ENCODE measurements at places on chromosomes 16 and 17.

DNA sequence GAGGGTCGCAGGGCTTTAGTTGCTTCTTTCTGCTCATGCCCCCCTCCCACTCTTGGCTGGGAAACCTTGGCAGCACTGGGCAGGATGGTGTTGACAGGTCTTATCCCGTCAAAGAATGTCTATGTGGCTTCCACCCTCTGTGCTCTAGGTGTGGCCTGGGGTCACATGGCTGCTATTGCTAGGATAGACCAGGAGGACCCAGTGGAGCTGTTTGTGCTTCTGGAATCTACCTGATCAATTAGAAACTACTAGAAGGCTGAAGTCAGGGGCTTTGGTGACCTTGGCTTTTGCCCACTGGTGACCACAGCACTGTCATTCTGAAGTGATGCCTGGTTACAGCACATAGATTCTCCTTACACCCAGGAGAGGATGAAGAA is 105.8 kb downstream of the CMIP start:
- no peak for DNase-seq

DNA sequence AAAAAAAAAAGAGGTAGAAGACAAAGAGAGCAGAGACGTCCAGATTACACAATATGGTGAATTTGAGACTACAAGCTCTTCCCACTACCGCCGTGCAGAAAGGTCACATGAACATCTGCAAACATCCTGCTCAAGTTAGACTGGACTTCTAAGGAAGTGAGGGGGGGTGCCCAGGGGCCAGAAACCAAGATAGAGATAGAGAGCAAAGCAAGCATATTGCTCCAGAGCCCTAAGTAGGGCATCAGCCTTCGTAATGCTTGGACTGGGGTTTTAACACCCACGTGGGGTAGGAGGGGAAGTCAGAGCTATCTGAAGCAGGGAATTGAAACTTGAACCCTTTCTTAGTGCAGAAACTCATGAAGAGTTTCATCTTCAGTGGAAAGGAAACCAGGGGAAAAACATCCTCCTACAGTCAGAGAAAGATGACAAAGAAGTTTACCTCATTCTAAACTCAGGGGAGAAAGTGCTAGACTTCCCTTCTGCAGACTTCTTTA is 8.7 kb downstream of the CLEC19A start:
- DNase-seq: peak; percentile 59

DNA sequence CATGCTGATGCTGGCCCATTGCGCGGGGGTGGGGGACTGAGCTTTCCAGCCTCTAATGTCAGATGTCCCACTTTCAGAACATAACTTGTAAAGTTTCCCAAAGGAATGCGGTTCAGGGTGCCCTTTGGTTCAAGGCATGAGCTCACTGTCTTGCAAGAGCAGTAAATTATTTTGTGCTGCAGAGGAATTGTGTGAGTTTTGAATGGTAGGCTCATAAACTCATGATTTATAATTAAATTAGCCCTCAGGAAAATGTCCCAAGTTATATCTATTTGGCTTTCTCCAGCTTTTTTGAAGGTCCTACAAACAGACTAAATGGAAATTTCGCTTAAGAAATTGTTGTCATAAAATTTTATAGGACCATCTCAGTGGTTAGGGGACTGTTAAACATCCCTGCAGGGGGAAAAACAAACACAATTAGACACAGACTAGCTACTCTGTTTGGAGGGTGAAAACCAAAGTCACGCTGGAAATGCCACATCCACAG is 321.8 kb downstream of the HS3ST3B1 start:
- DNase-seq: no peak

DNA sequence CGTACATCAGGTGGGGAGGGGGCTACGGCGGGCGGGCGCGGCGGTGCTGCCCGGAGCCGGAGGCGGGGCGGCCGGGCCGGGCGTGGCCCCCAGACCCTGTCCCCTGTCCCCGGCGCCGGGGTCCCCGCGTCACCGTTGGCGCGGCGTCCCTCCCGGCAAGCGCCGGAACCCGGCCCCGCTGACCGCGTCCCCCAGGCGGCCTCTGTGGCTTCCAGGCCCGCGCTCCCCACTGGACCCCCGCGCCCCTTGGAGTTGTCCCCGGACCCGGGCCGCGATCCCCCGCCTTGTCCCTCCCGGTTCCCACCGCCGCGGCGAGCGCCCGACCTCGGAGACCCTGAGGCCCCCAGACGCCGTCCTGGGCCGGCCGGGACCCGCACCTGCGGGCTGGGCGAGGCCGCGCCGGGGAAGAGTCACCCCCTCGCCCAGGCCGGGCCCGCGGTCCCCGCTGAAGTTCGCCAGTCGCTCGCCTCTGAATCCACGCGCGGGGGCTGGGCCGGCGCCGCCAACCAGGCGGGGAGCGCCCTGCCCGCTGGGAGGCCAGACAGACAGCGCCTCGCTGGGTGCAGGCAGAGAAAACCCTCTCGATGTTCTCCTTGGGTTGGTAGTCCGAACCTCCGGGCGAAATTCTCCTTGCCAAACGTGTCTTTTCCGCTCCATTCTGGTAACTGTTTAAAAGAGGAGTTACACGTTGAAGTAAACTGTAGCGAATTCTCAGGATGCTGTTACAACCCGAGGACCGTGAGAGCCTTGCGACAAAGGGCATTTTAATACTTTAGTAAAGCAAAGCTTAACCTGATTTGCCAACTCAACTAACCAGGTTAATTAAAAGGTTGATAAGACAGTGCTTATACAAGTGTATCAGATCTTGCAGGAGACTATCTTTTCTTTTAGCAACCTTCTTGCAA is 761 bp downstream of the GAN start:
- DNase-seq: peak; percentile 59

GRCh38 chr17:62919388-62919787 is 46.6 kb upstream of the TANC2 start:
- no peak for DNase-seq

- DNase-seq: no peak
These were observed 12.5 kb upstream of the SLC4A1 start for GRCh38 chr17:44280392-44280937.

GRCh38 chr16:88922114-88922825 is 54.7 kb downstream of the CBFA2T3 start:
- DNase-seq: no peak

DNA sequence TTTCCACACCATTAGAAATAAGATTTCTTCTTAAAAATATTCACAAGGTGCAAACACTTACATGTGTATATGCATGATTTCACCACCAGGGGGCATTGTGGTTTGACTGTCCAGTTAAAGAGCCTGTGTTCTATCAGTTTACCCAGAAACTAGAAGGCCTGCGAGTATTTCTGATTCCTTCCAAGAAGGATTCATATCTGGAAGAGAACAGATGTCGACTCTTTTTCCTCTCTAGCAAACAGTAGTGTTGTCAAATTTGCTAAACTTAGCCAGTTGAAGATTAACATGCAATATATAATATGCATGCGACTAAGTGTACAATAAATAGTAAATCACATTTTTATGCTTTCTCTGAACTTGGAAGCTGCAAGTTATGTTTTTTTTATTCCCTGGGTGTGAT is 404.1 kb downstream of the WWOX start:
- DNase-seq: peak; percentile 64

DNA sequence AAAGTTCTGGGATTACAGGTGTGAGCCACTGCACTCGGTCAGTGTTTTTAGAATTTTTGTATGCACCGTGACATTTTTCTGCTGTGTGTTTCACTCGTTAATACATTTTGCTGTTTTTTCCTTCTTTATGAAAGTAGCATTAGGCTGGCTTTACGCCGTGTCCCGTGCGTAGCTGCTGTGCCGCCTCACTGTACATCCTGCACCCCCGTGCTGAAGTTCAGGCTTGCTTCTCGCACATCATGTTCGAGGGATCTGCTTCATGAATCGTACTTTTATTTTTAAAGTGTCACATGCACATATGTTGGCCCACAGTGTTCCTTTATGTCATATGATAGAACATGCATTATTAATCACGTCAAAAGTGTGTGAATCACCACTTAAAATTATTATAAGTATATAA is 84.4 kb upstream of the ZNF750 start:
- DNase-seq: no peak

DNA sequence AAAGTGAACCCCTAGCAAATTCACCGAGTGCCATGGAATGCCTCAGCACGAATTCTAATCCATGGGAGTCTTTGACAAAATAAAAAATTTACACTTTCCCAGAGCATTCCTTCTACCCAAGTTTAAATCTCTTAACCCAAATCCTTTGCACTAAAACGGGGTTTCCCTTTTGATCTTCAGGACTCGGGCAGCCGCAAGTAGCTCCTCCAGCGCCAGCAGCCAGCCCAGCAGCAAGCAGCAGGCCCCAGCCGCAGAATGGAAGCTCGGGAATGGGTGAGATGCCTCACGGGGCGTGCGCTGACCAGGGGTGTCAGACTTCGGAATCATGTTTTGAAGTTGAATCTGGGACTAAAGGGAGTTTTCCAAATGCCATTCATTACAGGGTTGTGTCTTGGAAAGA is 42.4 kb downstream of the RPA1 start:
- DNase-seq: no peak

DNA sequence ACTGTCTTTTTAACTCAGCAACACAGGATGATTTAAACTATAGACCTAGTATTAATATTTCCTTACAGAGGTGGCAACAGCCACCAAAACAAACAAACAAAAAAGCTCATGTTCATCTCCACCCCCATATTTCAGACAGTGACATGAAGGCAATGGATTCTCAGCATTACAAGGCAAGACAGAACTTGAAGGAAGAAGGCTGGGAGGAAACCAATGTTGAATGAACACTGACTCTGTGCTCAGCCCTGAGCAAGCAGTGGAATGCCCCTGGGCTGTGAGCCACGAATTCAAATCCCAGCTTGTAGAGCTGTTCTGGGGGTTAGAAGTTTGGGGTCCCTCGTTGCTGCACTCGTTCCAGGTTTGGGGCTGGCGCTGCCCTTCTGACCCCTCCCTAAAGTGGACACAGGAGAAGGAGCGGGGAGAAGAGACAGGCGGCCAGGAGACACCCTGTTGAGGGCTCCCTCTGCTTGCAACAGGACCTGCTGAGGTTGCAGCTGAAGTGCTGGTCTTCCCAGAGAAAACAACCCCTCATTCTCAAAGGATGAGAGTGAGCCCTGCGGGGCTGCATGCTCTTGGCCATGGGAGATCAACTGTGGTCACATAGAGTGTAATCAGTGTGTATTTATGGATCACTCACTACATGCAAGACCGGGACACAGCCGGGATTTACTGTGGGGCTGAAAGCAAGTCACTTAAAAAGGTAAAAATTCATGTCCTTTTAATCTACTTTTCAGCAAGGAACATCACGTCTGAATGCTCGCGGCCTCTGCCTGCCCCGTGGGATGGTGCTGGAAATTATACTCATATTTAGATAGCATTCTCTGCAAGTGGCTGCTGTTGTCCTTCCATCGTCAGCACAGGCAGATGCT is 34.3 kb downstream of the MYH3 start:
- DNase-seq: no peak

GRCh38 chr17:77115510-77115909 is 25.3 kb upstream of the SEC14L1 start:
- DNase-seq: no peak

DNA sequence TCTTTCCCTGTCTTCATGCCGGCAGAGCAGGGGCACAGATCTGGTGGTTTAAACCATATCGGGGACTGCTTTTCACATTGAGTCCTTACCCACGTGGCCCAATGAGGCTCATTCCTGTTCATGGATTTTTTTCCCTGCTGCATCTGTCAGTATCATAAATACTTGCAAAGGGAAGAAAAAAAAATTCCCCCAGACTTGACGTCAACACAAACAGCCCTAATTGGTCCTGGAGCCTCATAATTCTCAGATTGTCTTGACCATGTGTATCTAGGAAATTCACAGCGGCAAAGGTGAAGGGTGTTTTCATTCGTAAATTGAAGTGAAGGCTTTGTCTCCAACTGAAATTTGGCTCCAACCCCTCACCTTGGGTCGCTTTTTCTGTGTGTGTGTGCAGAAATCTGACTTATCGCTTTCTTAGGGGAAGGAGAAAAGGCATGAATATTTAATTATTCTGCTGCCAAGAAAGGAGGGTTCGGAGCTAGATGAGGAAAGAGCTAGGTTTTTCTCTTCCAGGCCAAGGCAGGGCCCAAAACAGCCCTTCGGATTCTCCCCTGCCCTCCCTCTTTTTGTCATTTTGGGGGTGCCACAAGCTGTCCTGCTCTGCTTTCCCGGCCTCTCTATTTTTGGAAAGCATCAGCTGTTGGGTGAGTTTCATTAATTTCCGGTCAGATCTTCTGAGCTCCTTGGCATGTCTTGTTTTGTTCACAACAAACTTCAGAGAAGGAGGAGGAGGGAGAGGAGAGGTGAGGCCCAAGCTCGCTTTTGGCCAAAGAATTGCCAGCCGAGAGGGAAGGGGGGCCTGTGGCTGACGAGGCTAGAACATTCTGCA is 17.8 kb upstream of the CIBAR2 start:
- DNase-seq: no peak

- no peak for DNase-seq
These were observed 484 bp upstream of the NUDT7 start for GRCh38 chr16:77721752-77722308.

- DNase-seq: no peak
These were observed 353.3 kb downstream of the CA10 start for GRCh38 chr17:51805185-51805584.
